ENCODE measurements at places on chromosomes 3 and 15. TPM values are rescaled to one million over a fixed set of nuclear protein-coding genes. Genes with fewer than 3 reads are reported as not detected.
A peak's percentile ranks its signal among the peaks of the same experiment; 100 is the strongest.

GRCh38 chr3:196423044-196423781, 9.0 kb downstream of the UBXN7 start:
- peak; percentile 66 for DNase-seq

DNA sequence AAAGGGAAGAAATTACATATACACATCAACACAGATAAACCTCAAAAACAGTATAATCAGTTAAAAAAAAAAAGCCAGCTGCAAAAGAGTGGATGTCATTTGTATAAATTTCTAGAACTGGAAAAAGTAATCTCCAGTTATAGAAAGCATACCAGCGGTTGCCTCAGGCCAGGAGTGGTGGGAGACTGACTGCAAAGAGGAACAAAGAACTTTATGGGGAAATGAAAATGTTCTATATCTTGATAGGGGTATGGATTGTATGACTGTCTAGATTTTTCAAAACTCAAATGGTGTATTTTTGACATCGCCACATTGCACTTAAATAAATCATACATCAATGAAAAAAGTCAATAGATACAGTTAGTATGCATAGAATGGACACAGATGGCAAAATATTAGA, 241.6 kb downstream of the SCAPER start:
- DNase-seq: no peak

- DNase-seq: no peak
Observed at GRCh38 chr3:8517487-8517886, 15.9 kb downstream of the LMCD1 start.

- no peak for DNase-seq
Observed at GRCh38 chr3:191331388-191331787, 1.1 kb upstream of the UTS2B start.

- DNase-seq: no peak
Observed at GRCh38 chr3:194138732-194139070, 2.8 kb downstream of the HES1 start.

DNA sequence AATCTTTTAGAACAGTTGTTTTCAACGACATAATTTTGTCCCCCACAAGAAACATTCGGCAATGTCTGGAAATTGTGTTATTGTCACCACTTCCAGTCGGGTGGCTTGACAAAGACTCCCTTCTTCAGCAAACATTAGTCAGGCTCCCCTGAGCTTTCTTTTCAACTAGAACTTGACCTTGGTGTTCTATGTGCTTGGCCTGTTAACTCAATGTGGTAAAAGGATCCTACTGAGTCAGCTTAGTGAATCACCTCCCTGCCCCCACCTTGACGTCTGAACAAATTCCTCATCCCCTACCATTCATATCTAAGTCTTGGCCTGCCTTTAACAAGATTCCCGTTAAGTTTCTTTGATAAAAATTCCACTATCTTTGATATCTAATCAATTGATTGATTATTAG, 465.0 kb upstream of the ROBO1 start:
- DNase-seq: no peak

- DNase-seq: no peak
Observed at GRCh38 chr3:25964141-25964540, 174.3 kb downstream of the OXSM start.

DNA sequence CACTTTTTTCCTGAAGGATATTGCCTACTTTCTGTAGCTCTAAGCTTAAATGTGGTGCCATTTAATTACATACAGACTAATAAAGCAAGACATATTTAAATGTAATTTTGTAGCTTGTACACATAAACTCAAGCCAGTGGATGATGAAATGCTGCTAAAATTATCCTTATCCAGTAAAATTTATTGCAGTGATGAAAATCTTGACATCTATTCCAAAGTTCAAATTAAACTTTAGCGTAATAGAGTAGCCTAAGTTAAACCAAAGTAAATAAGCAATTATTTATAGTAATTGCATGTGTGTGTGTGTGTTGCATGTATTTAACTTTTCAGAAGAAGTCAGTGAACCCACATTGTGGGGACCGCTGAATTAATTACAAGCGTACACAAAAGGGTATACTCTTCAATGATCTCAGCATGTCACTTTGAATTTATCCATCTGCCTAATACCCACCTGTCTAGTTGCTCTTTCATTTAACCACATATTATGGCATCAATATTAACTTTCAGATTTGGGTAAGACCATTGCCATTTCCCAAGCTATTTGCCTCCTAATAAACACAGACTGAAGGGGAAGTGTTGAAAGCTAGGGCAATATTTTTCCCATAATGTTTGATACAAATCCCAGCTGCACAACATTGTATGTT, 85.0 kb downstream of the MECOM start:
- DNase-seq: no peak

- no peak for DNase-seq
Observed at GRCh38 chr3:185764163-185764979, 60.5 kb downstream of the IGF2BP2 start.

- no peak for DNase-seq
Observed at GRCh38 chr3:154614601-154615000, 184.6 kb upstream of the GPR149 start.

GRCh38 chr15:75955720-75956119, 52.0 kb downstream of the FBXO22 start:
- DNase-seq: no peak

DNA sequence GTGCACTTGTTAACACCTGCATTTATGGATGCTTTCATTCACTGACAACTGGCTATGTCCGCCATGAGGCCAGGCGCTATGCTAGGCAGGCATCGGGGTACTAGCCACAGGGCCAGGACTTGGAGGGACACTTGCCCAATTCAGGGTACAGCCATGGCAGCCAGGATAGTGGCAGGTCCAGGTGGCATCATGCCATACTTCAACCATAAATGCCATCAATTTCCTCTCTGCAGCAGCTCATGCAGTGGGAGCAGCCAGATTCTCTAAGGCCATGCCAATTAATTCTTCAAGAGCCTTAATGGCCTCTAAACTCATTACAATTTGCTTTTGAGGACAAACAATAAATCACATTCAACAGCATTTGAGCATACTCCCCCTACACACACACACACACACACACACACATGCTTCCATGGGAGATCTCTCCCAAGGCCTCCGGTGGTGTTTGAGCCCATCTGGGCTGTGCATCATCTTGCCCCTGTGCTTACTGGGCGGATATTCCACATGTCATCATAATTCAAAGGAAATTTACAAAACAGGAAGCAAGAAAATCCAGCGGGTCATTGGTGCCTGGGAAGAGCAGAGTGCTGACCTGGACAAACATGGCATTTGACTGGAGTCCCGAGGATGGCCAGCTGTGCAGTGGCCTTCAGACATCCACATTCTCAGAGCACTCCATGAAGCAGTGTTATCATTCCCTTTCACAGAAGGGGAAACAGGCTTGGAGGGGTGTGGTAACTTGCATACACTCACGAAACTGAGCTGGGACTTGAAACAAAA, 109.1 kb downstream of the IQSEC1 start:
- peak; percentile 44 for DNase-seq

GRCh38 chr15:64816452-64816851, 9.0 kb downstream of the PIF1 start:
- DNase-seq: no peak

DNA sequence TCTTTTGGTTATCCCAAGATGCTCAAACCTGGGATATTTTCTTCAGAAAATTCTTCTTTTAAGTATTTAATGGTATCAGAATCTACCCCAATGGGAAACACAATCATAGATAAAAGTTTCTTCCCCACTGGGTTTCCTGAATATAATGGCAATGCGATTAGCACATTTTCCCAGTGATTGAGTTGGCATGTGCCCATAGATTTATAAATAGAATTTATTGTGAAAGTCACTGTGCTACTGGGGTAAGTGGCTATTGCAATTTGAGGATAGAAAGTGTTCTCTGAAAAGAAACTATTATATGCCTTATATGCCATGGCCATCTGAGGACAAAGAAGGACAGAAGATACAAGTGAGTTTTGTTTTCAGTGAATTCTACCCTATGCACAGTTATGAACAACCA, 99.0 kb upstream of the RBMS3 start:
- DNase-seq: no peak

DNA sequence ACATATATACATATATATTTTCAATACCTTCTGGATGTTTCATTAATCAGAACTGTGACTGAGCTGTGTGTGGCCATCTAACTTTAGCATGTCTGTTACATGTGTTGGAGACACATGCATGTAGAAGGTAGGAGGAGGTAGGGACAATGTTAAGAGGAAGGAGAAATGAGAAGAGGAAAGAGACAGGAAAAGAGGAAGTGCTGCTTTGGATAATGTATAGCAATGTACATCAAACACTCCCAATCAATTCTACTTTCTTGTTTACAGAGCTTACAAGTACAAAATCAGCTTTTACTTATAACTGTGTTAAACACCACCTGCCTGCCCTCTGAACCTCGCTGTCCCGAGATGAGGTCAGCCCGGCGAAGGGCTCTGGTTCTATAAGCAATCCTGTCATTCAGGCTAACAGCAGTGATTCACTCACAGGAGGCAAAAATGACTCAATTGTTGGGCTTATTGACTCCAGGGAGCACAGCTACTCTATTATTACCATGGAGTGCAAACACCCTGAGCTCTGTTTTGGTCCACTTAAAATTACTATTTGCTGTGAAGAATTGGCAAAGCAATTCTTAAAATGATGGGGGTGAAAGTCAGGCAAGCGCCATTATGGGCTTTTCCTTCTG, 188.9 kb downstream of the MEIS2 start:
- no peak for DNase-seq

DNA sequence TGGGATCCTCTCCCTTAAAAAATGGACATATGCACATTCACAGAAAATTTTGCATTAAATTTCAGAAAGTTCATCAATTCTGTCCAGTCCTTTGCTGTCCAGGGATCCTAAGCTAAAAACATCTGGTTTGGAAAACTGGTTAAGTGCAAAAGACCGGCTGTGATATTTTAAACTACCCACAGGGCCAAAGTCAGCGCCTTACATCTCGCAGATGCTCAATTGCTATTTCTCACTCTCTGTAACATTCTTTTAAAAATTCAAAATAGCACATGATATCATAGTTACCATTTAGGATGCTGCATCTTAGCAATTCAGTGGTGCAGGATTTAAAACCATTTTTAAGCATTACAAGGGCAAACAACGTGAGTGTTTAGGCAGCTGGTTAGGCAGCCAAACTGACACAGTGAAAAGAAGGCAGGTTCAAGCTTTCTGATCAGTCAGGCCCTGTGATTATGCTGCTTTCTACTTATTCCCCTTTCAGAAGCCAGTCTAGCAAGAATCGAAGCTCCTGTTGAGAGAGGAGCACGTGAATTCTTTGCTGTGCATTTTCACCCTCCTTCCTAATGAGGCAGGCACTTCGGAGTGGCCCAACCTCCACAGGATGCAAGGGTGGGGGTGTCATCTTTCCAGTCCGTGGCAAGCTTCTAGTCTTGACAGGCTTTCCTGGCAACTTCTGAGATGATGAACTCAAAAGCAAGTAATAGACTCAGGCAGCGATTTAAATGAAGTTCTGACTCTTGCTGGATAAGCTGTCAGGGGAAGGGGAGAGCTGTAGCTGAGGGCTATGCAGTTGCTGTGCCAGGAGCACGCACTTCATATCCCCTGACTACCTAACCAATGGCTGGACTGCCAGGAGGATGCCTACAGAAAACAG, 8.8 kb downstream of the PRICKLE2 start:
- DNase-seq: no peak

GRCh38 chr3:66255865-66256264, 35.1 kb downstream of the SLC25A26 start:
- no peak for DNase-seq

CMTM7 gene
- 7.9 TPM for total RNA-seq

LRTM1 gene
- not detected for total RNA-seq

SPINK8 gene
- total RNA-seq: not detected

RFX7 gene
- 25.7 TPM for total RNA-seq

AP3B2 gene
- total RNA-seq: 49.5 TPM

LYZL4 gene
- not detected for total RNA-seq

CCDC9B gene
- 0.73 TPM for total RNA-seq

AMOTL2 gene
- 49.3 TPM for total RNA-seq

SUSD5 gene
- 1.5 TPM for total RNA-seq

LXN gene
- 5.0 TPM for total RNA-seq

MESP2 gene
- total RNA-seq: 0.27 TPM
